ENCODE measurements at places on chromosomes 2 and 18.
A peak's percentile ranks its signal among the peaks of the same experiment; 100 is the strongest.

GRCh38 chr18:24395049-24395795 is 2.4 kb downstream of the OSBPL1A start:
- DNase-seq, result no peak

DNA sequence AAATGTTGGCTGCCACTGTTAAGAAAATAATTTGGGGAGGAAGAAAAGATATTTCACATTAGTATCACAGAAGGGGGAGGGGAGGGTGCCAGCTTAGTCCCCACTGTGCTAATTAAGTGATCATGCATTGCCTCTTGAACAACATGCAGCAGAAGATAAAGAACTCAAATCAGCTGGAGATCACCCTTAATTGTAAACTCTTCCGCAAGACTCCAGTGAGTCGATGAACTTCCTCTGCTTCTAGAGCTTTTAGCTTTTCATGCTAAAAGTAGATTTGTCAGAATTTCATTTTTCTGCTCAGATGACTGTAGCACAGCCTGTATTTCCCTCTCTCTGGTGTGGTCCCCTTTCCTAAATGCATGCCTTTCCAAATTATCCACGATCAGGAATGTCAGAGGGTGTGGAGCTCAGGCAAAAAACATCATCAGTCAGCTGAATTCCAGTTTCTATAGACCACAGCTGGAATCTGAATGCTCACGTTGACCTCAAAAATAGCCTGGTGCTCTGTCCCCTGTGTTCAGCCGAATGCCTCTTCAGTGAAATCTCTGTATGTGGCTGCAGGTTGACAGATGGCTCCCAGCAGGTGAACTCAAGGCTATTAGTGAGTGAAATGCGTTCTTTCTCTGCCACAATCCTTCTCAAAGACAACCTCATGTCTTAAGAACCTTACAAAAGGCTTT is 156.8 kb upstream of the UNC80 start:
- DNase-seq, result no peak

- DNase-seq, result peak; percentile 28
Measured at GRCh38 chr2:1614564-1614963, 129.8 kb downstream of the PXDN start.

DNA sequence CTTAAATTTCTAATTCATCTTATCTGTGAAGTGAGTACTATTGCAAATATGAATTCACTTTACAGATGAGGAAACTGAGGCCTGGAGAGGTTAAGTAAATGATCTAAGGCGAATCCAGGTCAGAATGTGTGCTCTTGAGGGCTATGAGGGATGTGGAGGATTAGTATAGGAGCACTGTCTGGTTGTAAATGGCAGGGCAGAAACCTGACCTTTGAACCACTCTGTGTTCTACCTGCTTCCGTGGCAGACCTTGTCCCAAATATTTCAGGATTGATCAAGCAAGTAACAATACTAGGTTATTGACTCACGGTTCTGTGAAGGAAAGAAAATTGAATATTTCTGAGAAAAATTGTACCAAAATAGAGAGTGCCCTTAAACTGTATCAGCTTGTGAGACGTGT is 74.7 kb downstream of the PTPRM start:
- no peak for DNase-seq

- no peak for DNase-seq
Measured at GRCh38 chr2:58416696-58417095, 175.6 kb upstream of the FANCL start.

GRCh38 chr18:22391407-22392345 is 26.0 kb downstream of the CTAGE1 start:
- peak; percentile 64 for DNase-seq

DNA sequence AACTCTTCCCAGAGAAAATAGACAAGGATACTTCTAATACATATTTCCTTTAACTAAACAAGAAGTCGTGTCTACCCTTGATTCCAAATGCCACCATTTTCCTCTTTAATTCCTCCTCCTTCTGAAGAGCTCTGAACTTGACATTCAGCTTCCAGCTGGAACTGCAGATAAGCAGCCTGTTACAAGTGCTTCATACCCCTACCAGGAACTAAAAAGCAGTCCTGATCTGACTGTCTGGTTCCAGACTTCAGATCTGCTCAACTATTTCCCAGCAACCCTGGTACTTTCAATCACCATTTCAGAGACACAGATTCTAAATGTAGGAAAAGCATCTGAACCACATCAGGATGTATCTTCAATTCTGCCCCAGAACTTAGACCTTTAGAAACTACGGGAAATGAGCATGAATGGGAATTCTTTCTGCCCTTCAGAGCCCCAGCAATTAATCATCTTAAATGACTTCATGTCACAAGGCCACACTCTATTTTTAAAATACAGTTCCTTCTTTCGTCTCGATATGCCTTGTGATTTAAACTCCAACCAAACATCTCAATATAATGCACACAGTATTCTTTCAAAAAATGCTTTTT is 159.5 kb downstream of the L3MBTL4 start:
- no peak for DNase-seq

DNA sequence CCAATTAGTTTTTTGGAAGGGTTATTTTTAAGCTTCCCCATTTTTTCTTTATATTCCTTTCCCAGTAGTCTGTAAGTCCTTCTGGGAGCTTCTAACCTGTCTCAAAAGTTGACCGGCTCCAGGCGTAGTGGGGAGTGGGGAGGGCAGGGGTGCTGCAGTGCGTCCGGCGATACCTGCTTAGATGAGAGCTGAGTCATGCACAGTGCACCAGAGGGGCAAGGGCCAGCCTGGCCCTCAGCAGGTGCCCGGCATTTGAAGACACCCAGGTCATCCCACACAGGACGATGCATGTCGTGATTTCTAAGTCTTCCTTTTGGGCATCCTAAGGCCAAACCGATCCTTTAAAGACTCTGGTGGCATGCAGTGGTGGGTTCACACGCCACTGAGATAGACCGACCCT is 73.4 kb downstream of the TPO start:
- DNase-seq, result no peak

DNA sequence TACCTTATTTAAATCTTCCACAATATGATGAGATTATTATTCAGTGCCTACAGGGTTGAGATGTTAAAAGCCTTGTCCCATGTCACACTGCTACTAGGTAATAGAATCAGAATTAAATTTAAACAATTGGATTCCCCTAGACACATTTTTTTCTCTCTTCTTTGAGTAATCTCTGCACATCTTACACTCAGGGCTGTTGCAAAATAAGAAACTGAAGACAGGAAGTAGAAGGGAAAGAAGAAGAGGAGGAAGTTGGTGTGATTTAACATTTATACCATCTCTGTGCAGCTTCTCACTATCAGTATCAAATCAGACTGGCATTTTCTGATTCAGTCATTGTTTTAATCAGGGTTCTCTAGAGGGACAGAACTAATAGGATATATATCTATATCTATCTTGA is 677.6 kb downstream of the IRS1 start:
- DNase-seq, result no peak

DNA sequence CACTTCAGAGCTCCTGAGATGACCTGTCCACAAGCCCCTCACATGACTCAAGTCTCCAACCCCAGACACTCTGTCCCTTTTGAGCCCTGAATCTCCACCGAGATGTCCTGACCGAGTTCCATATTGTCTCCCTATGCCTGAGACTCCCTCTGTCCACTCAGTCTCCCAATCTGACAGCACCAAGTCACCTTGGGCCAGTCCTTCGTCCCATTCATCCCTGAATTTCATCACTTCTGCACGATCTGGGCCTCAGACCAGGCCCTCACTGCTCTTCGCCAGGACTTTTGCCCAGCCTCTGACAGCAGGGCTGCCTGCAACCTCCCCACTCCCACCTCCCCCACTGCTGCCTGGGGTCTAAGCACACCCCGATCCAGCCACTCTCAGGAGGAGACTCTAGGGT is 4.3 kb upstream of the MOCOS start:
- DNase-seq, result no peak

GRCh38 chr18:58572181-58572580 is 56.7 kb downstream of the ALPK2 start:
- no peak for DNase-seq

GRCh38 chr2:71071681-71072398 is 3.4 kb downstream of the NAGK start:
- DNase-seq, result peak; percentile 70

DNA sequence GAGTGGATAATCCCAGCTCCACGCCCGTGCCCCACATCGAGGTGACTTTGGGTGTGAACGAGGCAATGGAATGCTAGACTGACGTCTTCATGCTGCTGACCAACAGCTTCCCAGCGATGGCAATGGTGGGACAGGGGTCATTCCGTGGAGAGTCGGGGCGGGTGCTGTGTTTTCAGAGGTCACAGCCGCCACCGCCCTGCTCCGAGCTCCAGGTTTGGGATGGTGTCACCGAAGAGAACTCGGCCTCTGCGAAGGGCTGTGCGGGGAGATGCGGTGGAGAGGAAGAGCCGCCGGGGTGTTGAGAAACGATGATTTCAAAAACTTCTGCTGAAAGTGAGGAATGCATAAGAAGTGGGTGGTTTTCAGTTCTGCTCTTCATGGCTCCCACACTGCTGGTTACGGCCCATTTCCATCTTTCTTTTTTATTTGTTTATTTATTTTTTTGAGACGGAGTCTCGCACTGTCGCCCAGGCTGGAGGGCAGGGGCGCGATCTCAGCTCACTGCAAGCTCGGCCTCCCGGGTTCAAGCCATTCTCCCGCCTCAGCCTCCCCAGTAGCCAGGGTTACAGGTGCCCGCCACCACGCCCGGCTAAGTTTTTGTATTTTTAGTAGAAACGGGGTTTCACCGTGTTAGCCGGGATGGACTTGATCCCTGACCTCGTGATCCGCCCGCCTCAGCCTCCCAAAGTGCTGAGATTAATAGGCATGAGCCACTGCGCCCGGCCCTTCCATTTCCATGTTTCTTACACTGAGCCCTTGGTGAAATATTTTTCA is 142.6 kb downstream of the RTP5 start:
- DNase-seq, result no peak

DNA sequence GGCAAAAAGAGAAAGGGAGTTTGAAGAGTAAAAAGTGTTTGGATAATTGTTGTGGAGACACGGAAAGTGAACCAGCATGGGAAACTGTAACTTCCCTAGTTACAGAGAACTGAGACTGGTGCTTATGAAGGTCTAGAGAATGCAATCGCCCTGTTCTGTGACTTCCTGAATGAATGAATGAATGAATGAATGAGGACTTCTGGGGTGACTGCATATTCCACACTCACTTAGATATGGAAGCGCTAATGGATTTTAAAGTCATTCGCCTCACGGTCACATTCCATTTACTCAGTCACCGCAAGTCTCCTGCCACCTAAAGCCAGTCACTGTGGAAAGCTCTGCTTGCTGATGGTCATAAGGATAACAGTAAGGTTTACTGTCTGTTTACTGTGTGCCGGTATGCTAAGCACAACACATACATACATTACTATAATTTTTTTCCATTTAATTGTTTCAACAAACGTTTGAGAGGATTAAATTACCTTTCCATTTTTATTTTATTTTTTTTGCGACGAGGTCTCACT is 138.2 kb downstream of the CABLES1 start:
- DNase-seq, result no peak

DNA sequence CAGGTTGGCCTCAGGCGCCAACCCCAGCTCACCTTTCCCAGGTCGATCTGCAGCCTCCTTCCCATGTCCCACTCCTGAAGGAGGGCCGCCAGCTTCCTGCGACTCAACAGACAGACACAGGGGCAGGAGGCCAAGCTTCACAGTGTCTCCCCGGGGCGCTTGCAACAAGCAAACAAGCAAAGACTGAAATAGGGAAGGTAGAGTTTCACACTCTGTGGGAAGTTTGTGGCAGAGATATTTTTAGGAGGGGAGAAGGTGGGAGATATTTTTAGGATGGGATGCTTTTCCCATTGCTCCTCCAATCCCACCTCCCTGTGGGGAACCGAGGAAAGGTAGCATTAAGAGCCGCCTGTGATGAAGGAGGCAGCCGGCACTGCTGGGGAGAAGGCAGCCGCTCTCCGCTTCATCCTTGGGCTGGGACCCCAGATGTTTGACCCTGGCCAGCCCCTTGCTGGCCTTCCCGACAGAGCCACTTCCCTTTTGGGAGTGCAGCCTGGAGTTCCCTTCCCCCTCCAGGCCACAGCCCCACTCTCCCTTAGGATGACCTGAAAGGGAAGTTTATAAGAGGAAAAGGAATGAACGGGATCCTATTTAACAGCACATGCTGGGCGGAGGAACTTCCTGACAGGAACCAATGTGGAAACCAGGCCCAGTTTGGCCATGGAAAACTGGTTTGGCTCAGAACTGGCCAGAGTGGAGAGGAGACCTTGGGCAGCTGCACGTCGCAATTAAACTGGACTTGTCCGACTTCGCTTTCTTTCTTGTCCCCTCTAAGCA is 142.2 kb upstream of the SMAD2 start:
- no peak for DNase-seq

DNA sequence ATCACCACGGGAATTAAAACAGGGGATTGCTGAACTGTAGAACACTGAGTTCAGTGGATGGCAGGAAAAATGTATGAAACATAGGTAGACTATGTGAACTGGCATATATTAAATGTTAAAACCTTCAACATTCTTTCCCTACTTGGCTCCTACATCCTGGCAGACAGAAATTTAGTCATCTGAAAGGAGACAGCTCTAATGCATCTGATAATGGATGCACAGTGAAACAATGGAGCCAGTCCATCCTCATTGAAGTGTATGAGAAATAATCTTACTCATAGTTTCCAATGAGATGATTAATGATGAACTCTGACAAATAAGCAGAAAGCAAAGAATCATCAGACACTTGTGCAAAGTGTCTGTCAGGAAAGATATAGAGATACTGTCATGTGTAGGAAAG is 1629.7 kb upstream of the TMEFF2 start:
- no peak for DNase-seq

- DNase-seq, result peak; percentile 5
Measured at GRCh38 chr2:20182241-20182931, 42.5 kb downstream of the SDC1 start.

- DNase-seq, result no peak
Measured at GRCh38 chr2:230879891-230880290, 15.1 kb downstream of the ITM2C start.

- DNase-seq, result peak; percentile 83
Measured at GRCh38 chr2:85611705-85612587, at the start of gene C2orf68. C2orf68 (minus strand) TSS chr2:85612066; CDS start chr2:85611984, 82 bp downstream.

GRCh38 chr2:33437815-33438214 is 38.6 kb upstream of the RASGRP3 start:
- no peak for DNase-seq
